ENCODE measurements at places on chromosomes 11 and 22.
A peak's percentile ranks its signal among the peaks of the same experiment; 100 is the strongest.

GRCh38 chr11:3018596-3018995 is 26.5 kb upstream of the NAP1L4 start:
- no peak for DNase-seq

- DNase-seq = no peak
Measured at GRCh38 chr11:58905011-58905720, 34.1 kb upstream of the GLYATL1 start.

DNA sequence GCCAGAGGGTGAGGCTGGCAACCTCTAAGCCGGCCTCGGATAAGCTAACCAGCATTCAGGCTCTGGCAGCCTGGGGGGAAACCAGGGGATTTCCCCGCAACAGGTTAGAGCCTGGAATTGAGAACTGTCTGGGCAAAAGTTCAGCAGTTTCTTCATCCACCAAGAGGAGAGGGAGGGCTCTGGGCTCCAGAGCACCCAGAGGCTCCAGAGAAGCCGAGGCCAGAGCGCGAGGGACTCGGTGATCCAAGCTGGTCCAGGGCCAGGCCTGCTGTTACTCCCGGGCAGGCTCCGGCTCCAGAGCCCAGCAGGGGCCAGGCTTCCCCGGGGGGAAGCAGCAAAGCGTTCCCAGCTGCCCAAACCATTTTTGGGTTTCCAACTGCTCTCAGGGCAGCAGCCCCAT is 13.3 kb upstream of the SH3BP1 start:
- no peak for DNase-seq

DNA sequence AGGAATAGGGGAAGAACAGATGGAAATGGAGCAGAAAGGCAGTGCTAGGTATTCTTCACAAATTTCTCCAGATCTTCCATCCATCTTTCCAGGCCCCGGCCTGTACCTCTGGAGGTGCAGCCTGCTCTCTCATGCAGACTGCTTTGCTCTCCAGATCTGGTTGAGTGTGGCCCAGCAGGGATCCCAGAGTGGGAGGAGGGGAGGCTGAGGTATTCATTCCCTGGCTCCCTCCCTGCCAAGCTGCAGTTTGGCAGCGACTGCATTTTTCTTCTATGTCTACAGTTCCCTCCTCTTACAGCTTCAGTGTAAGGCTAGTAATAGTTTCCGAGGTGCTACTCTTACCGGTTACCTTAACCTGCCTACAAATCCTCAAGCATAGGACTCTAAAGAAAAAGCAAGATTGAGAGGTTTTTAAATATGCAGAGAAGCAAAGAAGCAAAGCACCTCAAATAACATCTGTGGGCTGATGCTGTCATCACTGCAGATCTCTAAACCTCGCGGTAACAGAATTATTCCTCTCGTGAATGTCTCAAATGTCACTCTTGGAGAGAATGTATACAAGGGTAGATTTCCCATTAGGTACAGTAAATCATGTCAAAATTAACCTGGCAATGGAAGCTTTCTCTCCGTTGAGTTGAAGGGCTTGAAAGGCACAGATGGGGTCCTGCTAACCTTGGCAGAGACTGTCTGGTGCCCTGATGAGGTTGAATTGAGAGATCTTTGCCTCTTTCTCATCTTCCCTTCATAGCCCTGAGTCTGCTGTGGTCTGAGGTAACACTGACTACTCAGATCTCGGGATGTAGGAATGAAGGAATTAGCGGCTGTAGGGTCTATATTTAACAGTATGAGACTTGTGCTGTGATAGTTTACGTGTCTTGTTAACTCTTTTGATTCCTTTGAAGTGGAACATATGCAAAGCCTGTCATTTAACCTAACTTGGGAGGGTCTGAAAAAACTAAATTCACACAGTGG is 297.9 kb upstream of the C11orf87 start:
- DNase-seq = no peak

DNA sequence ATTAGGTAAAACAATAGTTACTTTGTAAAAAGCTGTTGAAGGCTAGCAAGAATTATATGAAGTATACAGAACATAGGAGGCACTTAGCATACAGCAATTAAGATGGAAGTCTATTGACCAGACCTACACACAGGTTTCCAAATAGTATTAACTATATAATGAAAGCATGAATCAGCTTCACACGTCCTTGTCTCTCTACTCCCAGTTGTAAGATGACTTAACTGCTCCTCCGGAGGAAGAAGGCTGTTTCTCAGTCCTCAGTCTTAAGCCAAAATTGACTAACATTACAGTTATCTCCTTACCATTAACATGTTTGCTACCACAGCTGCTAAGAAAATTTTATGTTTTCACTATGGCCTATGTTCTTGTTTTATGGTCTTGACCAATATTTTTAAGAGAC is 24.7 kb downstream of the SIK3 start:
- peak; percentile 28 for DNase-seq

DNA sequence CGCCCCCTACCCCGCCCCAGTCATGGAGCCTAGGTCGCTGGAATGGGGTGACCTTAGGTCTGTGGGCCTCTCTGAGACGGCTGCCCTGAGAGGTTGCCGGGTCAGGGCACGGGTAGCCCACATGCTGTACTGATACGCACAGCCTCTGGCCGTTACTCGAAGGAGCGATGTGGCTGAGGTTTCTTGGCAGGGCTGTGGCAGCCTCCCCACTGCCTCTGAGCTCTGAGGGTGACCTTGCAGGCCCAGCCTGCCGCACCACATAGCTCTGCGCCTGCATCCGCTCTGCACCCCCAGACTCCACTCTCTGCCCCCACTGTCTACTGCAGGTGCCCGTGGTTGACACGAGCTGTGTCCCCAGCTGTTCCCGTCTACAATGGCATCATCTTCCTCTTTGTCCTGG is 7.3 kb downstream of the ZDHHC8 start:
- DNase-seq = no peak

- no peak for DNase-seq
Measured at GRCh38 chr22:47583959-47584562, 821.6 kb downstream of the TBC1D22A start.

DNA sequence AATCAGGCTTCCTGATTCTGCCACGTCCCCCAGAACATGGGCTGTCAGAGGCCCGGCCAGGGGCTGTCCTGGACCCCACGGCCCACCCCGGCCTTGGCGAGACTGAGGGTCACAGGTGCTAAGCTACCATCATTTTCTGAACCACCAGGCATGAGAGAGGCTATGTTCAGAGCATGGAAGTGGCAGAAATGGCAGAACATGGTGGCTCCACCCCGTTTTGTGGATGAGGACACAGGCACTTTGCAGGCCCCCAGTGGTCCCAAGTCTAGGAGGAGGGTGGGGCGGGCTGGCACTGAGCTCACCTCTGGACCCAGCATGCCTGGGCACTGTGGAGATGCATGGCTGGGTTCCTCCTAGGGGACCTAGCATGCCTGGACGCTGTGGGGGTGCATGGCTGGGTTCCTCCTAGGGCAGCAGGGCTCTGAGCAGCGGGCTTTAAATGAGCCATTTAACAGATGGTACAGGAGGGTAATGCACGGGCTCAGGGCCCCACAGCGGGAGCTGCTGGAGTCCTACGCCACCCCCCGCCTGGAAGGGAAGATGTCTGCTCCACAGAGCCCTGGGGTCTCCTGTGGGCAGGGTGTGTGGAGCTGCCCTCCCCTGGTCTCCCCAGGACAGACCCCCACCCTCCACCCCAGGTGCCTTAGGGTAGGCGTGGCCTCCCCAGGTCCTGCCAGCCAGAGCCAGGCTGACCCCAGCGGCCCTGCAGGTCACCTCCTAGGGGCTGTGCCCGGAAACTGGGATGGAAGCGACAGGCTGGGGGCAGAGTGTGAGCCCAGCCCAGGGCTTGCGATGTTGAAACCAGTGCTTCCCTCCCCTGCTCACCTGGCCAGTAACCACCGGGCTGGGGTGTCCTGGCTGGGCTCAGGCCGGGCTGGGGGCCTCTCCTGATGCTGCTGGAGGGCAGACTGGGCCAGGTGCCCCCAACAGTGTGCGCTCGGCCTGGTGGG is 6.1 kb upstream of the MUC5AC start:
- peak; percentile 3 for DNase-seq

GRCh38 chr22:31937341-31937740 is 7.0 kb upstream of the YWHAH start:
- no peak for DNase-seq

- no peak for DNase-seq
Measured at GRCh38 chr11:12723421-12724300, 49.4 kb downstream of the TEAD1 start.

Data from suppressor macrophage (primary cell).